ENCODE measurements at places on chromosomes 12 and 14. TPM values are rescaled to one million over a fixed set of nuclear protein-coding genes. Genes with fewer than 3 reads are reported as not detected.

- H3K4me3 ChIP-seq = no peak overlapping the region
- peaks cover 3% of the 10 kb centered on the region for H3K36me3 ChIP-seq
- no peaks in the 10 kb centered on the region for H3K27me3 ChIP-seq
- no peak overlapping the region for H3K27ac ChIP-seq
- no peak for DNase-seq
Measured at GRCh38 chr12:66304296-66304900, 2.1 kb downstream of the HELB start.

Gene YLPM1
- 32.6 TPM for total RNA-seq

GRCh38 chr12:34342048-34342447, 319.8 kb downstream of the ALG10 start:
- H3K4me1 ChIP-seq = peaks cover 11% of the 10 kb centered on the region
- no peak overlapping the region for H3K27ac ChIP-seq
- H3K36me3 ChIP-seq = no peaks in the 10 kb centered on the region
- 0 out of 2 replicates have a peak overlapping the region, but pooled peaks have one; percentile 8 for H3K4me3 ChIP-seq
- peaks cover 34% of the 10 kb centered on the region for H3K27me3 ChIP-seq

Gene CIT
- 37.3 TPM for total RNA-seq

DNA sequence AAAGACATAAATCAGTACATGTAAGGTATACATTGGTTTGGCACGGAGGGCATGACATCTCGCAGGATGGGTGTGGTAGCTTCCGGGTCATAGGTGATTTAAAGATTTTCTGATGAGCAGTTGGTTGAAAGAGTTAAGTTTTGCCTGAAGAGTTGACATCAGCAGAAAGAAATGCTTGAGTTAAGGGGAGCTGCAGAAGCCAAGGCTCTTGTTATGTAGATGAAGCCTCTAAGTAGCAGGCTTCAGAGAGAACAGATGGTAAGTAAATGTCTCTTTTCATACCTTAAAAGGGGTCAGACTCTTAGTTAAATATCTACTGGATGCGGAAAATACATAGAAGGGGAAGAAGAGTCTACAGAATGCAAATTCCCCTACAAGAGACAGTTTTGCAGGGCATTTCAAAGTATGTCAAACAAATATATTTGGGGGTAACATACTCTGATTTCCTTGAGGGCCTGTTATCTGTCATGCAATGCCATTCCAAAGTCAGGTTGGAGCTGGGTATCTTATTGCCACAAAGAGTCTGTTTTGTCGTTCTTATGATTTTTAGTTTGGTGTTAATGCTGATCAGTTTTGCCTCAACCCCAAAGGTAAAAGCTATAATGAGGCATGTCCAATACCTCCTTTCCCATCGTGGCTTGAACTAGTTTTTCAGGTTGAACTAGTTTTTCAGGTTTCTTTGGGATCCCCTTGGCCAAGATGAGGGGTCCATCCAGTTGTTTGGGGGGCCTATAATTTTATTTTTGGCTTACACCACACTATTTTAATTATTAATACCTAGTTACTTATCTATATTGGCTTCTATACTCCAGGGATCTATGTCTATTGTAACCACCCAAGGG, 67.0 kb downstream of the PTHLH start:
- no peak overlapping the region for H3K27ac ChIP-seq
- no peaks in the 10 kb centered on the region for H3K36me3 ChIP-seq
- H3K4me3 ChIP-seq = no peak overlapping the region

- no peak overlapping the region for H3K4me3 ChIP-seq
- H3K27me3 ChIP-seq = no peaks in the 10 kb centered on the region
- H3K4me1 ChIP-seq = no peaks in the 10 kb centered on the region
- DNase-seq = no peak
Measured at GRCh38 chr14:53146739-53147138, 6.4 kb downstream of the DDHD1 start.

DNA sequence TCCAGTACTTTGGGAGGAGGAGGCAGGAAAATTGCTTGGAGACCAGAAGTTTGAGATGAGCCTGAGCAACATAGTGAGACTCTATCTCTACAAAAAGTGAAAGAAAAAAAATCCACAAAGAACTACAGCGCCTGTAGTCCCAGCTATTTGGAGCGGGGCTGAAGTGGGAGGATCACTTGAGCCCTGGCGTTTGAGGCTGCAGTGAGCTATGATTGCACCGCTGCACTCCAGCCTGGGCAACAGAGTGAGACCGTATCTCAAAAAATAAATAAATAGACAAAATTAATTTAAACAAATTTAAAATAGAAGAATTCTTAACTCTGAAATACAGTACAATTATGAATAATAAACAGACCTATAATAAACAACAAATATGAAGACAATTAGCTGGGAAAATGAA, 40.9 kb downstream of the ATL1 start:
- H3K36me3 ChIP-seq = no peaks in the 10 kb centered on the region
- H3K4me3 ChIP-seq = no peak overlapping the region
- H3K27me3 ChIP-seq = no peaks in the 10 kb centered on the region
- no peak for DNase-seq
- no peaks in the 10 kb centered on the region for H3K4me1 ChIP-seq

GRCh38 chr14:23547924-23548323, 3.6 kb downstream of the ZFHX2 start:
- H3K4me3 ChIP-seq = no peak overlapping the region
- peaks cover 9% of the 10 kb centered on the region for H3K27me3 ChIP-seq
- no peak for DNase-seq

DNA sequence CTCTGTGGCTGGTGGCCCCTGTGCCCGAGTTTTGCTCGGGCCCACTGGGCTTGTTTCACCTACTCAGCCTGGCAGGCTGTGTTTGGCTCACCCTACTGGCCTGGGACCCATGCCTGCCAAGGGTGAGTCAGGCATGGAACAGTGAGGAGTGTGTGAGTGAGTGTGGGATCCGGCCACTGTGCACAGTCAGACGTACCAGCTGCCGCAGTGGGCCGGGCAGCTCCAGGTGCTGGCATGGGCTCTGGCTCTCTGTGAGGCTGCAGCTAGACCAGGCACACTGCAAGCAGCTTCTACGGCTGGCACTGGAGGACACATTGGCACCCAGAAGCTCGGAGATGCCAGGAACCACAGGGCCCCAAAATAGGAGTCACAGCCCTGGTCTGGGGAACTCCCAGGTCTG, 40.6 kb downstream of the HSD17B6 start:
- no peaks in the 10 kb centered on the region for H3K27me3 ChIP-seq
- no peak for DNase-seq
- H3K4me3 ChIP-seq = no peak overlapping the region
- H3K27ac ChIP-seq = no peak overlapping the region
- H3K36me3 ChIP-seq = no peaks in the 10 kb centered on the region

- H3K4me3 ChIP-seq = no peak overlapping the region
- H3K4me1 ChIP-seq = no peaks in the 10 kb centered on the region
- DNase-seq = no peak
- H3K36me3 ChIP-seq = no peaks in the 10 kb centered on the region
- no peak overlapping the region for H3K27ac ChIP-seq
Measured at GRCh38 chr14:99354166-99354875, 82.3 kb upstream of the BCL11B start.

Gene HAL
- total RNA-seq = not detected

GRCh38 chr14:57254884-57255283, 13.8 kb downstream of the EXOC5 start:
- peaks cover 4% of the 10 kb centered on the region for H3K4me1 ChIP-seq
- no peak overlapping the region for H3K4me3 ChIP-seq
- DNase-seq = no peak
- H3K27ac ChIP-seq = no peak overlapping the region
- peaks cover 17% of the 10 kb centered on the region for H3K36me3 ChIP-seq

- H3K36me3 ChIP-seq = no peaks in the 10 kb centered on the region
- no peak for DNase-seq
Measured at GRCh38 chr14:90839024-90839888, 23.0 kb upstream of the TTC7B start.

DNA sequence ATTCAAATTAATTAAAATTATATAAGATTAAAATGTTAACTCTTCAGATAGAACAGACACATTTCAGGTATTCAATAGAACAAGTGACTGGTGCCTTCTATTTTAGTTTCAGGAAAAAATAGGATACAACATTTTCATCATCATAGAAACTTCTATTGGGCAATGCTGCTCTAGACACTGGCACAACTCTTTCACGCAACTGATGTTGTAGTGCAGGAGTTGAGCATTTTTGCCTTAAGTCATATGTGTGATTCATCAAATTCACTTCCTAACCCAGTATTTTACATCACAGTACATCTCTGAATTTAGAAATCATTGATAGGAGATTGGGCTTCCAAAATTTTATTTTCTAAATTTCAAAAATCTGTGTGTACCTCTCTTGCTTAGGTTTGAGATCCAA, 215.4 kb upstream of the DIO2 start:
- no peak overlapping the region for H3K4me3 ChIP-seq
- H3K27me3 ChIP-seq = no peaks in the 10 kb centered on the region
- H3K36me3 ChIP-seq = no peaks in the 10 kb centered on the region
- H3K4me1 ChIP-seq = no peaks in the 10 kb centered on the region

- H3K27ac ChIP-seq = no peak overlapping the region
- no peaks in the 10 kb centered on the region for H3K36me3 ChIP-seq
- DNase-seq = no peak
- no peak overlapping the region for H3K4me3 ChIP-seq
Measured at GRCh38 chr12:29562110-29562804, 64.8 kb upstream of the OVCH1 start.

Gene GALNT8
- not detected for total RNA-seq

Gene VWF
- 0.53 TPM for total RNA-seq

Gene TAS2R14
- 1.4 TPM for total RNA-seq

GRCh38 chr12:122243965-122244364, 18.1 kb upstream of the DIABLO start:
- peaks cover 9% of the 10 kb centered on the region for H3K4me1 ChIP-seq
- no peak overlapping the region for H3K27ac ChIP-seq
- no peaks in the 10 kb centered on the region for H3K27me3 ChIP-seq
- no peak for DNase-seq

Gene INHBC
- 0.07 TPM for total RNA-seq

Gene MFAP5
- not detected for total RNA-seq

DNA sequence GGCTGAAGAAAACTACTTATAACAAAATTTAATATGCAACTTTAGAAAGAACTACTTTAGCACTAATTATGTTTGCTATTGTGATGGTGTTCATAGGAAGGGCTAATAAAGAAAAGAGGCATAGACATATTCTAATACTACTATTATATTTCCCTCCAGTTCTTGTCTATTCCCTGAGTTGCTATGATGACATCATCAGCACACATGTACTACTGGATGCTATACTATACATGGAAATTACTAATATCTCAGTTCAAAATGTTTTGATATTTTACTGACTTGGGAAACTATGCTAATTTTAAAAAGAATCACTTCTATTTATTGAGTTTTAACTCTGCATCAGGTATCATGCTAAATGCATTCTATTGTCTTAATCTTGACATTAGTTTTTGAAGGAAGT, 101.6 kb downstream of the EPS8 start:
- no peaks in the 10 kb centered on the region for H3K36me3 ChIP-seq
- no peaks in the 10 kb centered on the region for H3K27me3 ChIP-seq
- H3K27ac ChIP-seq = no peak overlapping the region
- no peaks in the 10 kb centered on the region for H3K4me1 ChIP-seq
- no peak for DNase-seq

Gene CAPZA3
- total RNA-seq = not detected

DNA sequence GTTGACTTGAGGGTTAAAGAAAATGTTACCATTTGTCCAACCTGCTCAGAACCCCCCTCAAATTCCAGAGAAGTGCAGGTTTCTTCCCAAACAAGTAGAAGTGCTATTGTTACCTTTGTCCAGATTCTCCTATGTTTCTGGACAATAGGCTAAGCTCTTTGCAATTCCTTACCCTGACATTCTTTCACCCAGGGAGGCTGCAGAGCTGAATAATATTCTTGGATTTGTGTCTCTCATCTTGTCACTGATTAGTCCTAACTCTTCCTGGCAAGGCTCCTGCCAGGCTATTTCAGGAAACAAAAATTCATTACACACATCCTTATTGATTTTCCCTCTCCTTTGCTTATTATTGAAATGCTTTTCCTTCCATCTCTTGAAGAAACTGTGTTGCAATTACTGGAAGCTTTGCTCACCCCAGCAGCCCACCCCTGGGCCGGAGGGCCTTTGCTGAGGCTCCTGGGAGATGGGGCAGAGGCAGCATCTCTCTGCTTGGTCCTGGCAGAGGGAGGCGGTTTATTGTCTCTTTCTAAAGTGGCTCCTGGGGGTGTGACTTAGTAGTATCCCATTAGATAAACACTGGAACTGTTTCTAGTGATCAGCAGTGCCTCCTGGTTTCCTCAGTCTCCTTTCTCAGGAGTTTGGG, 207.5 kb upstream of the PELI2 start:
- H3K27me3 ChIP-seq = no peaks in the 10 kb centered on the region
- DNase-seq = no peak
- H3K36me3 ChIP-seq = no peaks in the 10 kb centered on the region
- no peak overlapping the region for H3K27ac ChIP-seq
- H3K4me1 ChIP-seq = no peaks in the 10 kb centered on the region

DNA sequence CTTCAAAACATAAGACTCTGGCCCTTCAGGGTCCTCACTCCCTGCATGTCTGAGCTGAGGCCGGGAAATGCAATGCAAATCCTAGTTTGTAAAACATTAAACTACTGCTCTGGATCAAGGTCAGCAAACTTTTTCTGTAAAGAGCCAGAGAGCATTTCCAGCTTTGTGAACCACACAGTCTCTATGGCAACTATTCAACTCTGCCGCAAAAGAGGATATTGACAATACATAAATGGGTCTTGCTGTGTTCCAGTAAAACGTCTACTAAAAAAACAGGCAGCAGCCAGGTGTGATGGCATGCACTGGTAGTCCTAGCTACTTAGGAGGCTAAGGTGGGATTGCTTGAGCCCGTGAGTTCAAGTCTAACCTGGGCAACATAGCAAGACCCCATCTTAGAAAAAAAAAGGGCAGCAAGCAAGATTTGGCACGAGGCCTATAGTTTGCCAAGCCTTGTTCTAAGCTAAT, 22.3 kb downstream of the DDX24 start:
- no peak overlapping the region for H3K27ac ChIP-seq
- H3K27me3 ChIP-seq = no peaks in the 10 kb centered on the region
- no peaks in the 10 kb centered on the region for H3K4me1 ChIP-seq
- no peak for DNase-seq
- peaks cover 94% of the 10 kb centered on the region for H3K36me3 ChIP-seq

Gene LIN52
- 4.9 TPM for total RNA-seq

DNA sequence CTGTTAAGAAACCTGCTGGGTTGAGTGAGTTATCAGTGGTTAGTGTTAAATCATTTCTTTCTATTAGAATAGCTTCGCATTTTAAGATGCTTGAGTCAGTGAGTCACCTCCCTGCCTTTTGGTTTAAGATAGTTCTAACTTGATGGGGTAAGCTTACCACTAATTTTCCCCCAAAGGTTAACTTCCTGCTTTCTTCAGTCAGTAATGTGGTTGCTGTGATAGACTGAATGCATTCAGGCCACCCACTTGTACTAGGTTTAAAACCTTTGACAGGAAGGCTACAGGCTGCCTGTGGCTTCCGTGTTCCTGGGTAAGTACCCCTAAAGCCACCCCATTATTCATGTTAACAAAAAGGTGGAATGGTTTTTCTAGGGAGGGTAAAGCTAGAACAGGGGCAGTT, 25.3 kb downstream of the CLEC2A start:
- no peaks in the 10 kb centered on the region for H3K36me3 ChIP-seq
- no peak for DNase-seq
- no peak overlapping the region for H3K27ac ChIP-seq
- no peaks in the 10 kb centered on the region for H3K4me1 ChIP-seq
- H3K27me3 ChIP-seq = no peaks in the 10 kb centered on the region
- H3K4me3 ChIP-seq = no peak overlapping the region

Gene ETFBKMT
- 1.4 TPM for total RNA-seq

Gene SLC24A4
- total RNA-seq = not detected

Gene HEBP1
- 8.3 TPM for total RNA-seq

All from K562 (cell line).